ENCODE measurements at places on chromosomes 5 and 9. TPM values are rescaled to one million over a fixed set of nuclear protein-coding genes. Genes with fewer than 3 reads are reported as not detected.

DNA sequence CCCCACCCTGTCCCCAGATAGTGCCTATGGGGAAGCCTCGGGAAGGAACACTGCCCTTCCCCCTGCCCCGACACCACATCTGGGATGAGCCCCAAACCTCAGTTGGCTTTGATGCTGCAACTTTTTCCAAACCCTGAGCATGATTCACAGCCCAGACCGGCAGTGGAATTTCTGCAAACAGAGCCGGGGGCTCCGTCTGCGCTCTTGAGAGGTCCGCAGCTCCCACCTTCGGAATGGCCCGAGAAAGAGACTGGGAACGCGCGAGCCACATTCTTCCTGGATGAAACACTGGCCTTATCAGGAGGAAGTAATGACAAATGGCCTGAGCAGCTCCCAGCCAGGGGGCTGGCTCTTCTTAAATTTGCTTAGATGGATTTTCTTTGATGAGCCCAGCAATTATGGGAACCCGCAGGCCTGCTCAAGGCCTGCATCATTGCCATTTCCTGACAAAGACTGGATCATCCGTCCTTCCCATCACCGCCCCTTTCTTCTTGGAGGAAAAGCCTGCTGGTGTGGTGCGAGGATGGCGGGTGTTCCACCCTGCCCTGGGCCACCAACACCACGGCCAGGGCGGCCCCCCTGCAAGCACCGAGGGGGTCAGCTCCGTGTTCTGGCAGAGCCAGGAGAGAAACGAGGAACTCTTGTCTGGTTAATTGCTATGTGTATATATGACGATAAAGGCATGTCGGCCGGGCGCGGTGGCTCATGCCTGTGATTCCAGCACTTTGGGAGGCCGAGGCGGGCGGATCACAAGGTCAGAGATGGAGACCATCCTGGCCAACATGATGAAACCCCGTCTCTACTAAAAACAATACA, 38.8 kb upstream of the COL5A1 start:
- DNase-seq: no peak

- no peak for DNase-seq
These were observed 205.2 kb downstream of the PIK3R1 start for GRCh38 chr5:68420476-68421344.

GRCh38 chr5:72511774-72512592, 4.8 kb upstream of the ZNF366 start:
- no peak for DNase-seq

DNA sequence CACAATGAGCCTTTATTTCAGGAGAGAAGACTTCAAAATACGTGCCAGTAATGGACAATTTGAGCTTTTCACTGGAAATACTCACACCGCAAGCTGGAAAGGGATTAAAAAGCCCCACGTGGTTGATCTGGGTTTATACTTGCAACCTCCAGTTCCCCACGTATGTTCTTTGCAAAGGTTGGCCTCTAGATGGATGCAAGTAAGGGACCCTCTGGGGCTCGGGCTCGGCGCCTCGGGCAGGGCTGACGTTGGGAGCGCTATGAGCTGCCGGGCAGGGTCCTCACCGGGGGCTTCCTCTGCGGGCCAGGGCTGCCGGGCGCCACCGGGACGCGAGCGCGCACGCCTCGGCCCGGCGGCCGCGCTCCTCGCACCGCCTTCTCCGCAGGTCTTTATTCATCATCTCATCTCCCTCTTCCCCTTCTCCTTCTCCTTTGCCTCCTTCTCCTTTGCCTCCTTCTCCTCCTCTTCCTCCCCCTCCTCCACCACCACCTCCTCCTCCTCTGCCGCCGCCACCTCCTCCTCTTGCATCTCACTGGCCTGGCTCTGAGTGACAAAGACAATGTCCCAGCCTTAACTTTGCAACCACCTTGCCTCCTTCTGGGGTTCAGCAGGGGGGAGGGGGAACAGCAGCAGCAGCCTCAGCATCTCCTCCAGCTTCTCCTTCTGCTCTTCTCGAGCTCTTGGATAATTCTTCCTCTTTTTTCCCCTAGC, 701 bp upstream of the ZNF462 start:
- DNase-seq: no peak

- no peak for DNase-seq
These were observed 93.2 kb upstream of the GAS1 start for GRCh38 chr9:87040410-87041009.

ADGRV1 gene
- 0.26 TPM for total RNA-seq

DNA sequence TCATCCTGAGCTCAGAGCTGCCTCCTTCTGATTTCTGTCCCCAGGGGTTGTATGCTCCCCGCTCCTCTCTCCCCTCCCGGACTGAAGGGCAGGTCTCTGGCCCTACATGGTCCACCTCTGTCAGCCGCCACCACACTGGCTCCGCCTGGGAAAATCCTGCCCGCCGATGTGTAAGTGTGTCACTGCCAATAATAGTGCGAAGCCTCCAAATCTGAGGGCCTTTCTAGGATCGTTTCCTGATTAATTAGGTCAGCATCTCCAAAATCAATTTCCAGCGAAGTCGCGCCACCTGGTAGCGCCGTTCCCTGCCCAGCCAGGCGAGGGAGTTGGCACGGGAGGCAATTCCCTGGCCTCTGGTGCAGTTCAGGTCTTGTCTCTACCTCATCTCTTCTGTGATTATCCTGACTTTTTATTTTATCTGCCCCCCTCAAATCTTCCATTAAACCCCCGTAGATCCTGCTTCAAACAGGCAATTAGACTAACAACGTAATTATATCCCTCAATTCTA, 73.5 kb downstream of the ZNF618 start:
- DNase-seq: no peak
